Activated CD4-positive, alpha-beta memory T cell treated with anti-CD3 and anti-CD28 coated beads for 36 hours (primary cell): ENCODE measurements at places on chromosomes 7 and 10. TPM values are rescaled to one million over a fixed set of nuclear protein-coding genes. Genes with fewer than 3 reads are reported as not detected.

DNA sequence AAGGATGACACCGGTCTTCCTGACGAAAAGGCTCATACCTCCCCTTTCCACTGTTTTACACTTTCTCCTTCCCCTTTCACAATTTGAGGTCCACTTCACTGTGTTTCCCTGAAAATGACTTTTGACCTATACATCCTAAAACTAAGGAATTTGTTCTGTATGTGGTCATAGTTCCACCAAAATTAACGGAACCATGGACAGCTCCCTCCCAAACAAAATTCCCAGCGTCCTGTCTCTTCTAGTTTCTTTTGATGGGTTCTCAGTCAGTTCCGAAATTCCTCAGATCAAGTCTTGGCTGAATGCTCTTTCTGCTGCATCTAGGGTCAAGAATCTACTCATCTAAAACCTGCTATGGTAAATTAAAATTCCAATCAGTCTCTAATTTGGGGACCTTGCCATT lies 1191.9 kb downstream of the CNTNAP2 start:
- DNase-seq, result no peak

GRCh38 chr10:129122846-129123245 lies 344.2 kb upstream of the MGMT start:
- no peak for DNase-seq

- no peak for DNase-seq
These were observed 13.5 kb downstream of the SLC25A13 start for GRCh38 chr7:96308253-96308949.

DNA sequence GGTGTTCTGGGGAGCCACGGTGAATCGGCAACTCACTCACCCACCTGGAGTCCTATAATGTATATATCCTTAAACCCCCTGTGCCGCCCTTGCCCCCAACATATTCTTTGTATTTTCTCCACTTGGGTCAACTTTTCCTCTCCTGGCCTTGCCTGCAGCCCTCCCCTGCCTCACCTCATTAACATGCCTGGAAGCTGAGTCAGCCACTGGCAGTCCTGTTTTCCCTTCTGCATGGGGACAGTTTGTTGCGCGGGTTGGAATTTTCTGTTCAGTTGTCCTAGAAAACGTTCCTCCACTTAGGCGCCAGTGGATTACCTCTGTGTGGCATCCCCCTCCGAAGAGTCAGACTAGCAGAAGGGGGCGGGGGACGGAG lies 97.4 kb downstream of the C10orf105 start:
- no peak for DNase-seq

DNA sequence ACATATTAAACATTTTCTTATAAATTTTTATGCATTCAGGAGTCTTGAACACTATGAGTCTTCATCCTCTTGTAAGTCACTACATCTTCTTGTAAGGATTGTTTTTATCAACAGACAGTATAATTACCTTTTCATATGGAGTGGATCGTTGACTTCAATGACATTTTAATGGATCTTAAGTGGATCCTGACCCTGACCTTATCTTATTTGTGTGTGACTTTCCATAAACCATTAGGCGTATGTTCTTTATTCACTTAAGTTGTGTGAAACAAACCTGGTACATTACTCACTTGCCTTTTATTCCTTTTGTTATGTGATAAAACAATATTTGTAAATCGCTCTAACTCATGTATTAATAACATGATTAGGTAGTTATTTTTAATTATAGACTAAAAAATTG lies 18.5 kb upstream of the SEMA3C start:
- no peak for DNase-seq

Gene GNAI1
- 1.1 TPM for total RNA-seq

Gene DOCK4
- 0.36 TPM for total RNA-seq

Gene EPO
- not detected for total RNA-seq

- DNase-seq, result no peak
These were observed 31.5 kb downstream of the KCNH2 start for GRCh38 chr7:150946421-150947240.

GRCh38 chr7:68699090-68699711 lies 899.1 kb upstream of the AUTS2 start:
- no peak for DNase-seq

DNA sequence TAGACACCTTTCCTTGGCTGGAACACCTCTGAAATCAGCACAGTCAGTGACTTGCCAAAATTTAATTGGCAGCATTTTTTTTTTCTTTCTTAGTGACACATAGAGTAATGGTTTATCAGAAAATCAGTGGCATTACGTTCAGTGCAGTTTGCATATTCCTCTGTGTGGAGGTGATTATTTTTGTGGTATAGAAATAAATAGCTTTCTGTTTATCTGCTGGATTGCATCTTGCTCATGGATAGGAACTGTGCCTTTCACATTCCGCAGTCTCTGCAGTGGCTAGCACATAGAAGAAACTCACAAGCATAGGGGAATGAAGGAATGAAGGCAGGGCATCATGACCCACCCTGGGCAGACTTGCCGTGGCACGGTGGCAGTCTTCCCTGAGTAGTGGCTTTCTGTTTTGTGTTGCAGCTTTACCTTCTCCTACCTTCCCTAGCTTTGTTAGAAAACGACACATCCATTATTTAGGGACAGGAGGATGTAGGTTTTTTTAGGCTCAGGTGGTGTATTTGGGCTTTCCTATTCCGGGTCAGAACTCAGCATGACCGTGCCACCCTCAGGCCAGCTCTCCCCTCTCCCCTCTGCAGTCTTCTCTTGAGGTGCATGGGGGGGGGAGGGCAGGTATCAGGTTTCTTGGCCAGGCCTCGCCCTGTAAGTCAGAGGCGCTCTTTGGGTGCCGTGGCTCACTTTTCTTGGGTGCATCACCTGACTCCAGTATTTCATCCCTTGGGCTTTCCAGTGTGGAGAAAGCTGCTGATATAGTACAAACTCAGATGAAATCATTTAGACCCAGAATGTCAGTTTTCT lies 112.5 kb upstream of the GJD4 start:
- DNase-seq, result no peak

- no peak for DNase-seq
These were observed 28.2 kb downstream of the PTPRE start for GRCh38 chr10:127935071-127935561.

GRCh38 chr7:140619176-140619575 lies 21.4 kb downstream of the DENND2A start:
- DNase-seq, result no peak

Gene FRMPD2
- not detected for total RNA-seq

- no peak for DNase-seq
These were observed 177.3 kb downstream of the KMT2E start for GRCh38 chr7:105191331-105191730.

GRCh38 chr10:107913317-107914294 lies 749.1 kb upstream of the SORCS1 start:
- no peak for DNase-seq

Gene SUN3
- total RNA-seq, result not detected

DNA sequence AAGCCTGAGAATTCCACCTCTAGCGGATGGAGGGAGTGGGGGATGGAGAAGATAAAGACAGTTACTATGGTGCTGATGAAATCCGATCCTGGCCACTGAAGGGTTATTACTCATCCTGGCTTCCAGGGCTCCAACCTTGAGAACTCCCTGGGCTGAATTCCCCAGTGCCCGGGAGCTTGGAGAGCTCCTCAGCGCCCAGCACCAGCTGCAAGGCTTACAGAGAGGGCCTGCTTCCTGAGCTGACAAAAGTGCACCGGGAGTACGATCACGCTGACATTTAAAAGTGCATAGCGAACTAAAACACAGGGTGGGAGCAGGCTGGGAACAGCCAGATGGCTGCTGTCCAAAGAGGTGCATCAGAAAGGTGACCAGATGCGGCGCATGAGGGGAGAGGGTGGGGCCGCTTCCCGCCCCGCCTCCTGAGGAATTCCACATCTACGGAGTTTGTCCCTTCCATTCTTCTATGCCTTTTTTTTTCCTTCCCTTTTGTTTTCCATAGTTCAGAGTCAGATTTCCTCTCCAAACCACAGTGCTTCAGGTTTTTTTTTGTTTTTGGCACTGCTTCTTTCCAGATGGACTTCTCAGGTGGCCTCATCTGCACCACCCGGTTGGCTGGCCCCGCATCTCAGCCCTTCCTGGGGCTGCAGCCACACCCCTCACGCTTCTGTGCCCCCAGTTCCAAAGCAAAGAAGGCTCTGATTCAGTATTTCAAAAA lies 62.4 kb upstream of the MKRN1 start:
- DNase-seq, result no peak

- DNase-seq, result no peak
These were observed 287.9 kb upstream of the NEBL start for GRCh38 chr10:21184984-21185383.

- DNase-seq, result no peak
These were observed 28.2 kb upstream of the TPST1 start for GRCh38 chr7:66176914-66177313.

Gene FGF8
- total RNA-seq, result not detected

Gene FAM180A
- total RNA-seq, result not detected

DNA sequence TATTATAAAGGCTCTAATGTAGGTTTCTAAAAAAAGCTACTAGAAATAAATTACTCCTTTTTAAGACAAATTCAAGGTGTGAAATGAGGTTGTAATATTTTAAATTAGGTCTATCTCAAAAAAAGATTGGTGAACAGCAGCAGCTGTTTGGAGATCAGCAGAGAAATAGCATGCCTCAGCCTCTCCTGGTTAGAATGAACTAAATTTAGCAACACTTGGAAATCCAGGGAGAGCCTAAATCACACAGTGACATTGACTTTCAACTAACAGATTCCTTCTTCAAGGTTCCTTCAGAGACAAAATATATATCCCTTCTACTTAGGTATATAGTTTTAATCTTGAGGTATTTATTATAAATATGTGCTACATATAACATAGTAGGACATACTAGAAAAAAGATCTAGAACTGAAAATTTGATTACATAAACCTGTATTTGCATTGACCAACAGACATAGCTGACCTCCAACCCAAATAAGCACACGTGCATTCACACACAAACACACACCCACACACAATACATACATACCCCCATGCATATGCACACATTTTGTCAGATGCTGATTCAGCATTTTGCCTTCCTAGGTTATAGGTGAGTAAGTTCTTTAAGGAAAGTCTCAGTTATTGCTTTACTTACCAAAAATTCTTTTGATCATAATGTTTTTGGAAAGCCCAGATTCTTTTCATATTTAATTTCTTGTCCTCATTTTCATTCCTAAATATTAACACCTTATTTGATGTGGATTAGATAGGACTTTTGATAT lies 47.3 kb downstream of the DGKB start:
- DNase-seq, result no peak

Gene POLR1F
- total RNA-seq, result 20.0 TPM

- no peak for DNase-seq
These were observed 61.0 kb upstream of the NFE2L3 start for GRCh38 chr7:26090927-26091519.

GRCh38 chr10:17838080-17838648 lies 29.0 kb downstream of the MRC1 start:
- DNase-seq, result no peak

DNA sequence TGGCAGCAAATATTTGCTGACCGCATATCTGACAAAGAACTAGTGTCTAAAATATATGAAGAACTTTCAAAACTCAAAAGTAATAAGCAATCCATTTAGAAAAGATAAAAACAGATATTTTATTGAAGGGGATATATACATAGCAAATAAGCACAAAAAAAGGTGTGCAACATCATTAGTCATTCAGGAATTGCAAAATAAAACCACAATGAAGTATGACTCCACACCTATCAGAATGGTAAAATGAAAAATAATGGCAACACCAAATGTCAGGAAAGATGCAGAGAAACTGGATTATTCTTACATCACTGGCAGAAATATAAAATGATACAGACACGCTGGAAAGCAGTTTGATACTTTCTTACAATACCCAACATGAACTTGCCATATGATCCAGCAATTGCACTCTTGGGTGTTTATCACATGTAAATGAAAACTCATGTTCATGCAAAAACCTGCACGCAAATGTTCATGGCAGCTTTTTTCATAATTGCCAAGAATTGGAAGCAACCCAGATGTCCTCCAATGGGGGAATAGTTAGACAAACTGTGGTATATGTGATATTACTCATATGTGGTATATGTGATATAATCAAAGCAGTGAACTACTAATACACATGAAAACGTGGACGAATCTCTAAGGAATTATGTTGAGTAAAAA lies 645.5 kb downstream of the GRID1 start:
- DNase-seq, result no peak
